ENCODE measurements at places on chromosomes 1 and 21.

DNA sequence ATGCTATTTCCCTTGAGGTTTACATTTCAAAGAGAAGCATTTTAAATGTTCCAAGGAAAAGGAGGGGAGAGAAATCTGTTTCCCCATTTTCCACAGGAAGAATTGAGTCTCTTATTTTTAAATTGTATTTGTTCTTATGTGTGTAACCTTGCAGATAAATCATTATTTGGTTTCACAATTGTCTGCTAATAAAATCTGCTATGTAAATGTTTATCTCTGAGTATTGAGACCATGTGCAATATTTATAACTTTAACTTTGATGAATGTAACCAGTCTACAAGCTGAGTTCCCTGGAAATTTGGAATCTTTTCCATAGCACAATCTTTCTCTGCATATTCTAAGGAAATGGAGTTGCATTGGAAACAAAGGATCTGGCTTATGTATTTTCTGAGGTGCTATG is 209.6 kb downstream of the PTBP2 start:
- no peak for DNase-seq

GRCh38 chr1:76109404-76109803 is 34.9 kb downstream of the ST6GALNAC3 start:
- peak; percentile 54 for DNase-seq

- DNase-seq = no peak
Measured at GRCh38 chr1:63135174-63135512, 187.2 kb upstream of the FOXD3 start.

- DNase-seq = no peak
Measured at GRCh38 chr1:233940908-233941307, 36.4 kb downstream of the SLC35F3 start.

GRCh38 chr1:235625340-235625739 is 24.2 kb downstream of the GNG4 start:
- no peak for DNase-seq

- DNase-seq = no peak
Measured at GRCh38 chr1:57839067-57839466, 415.2 kb upstream of the DAB1 start.

- no peak for DNase-seq
Measured at GRCh38 chr1:38135625-38136414, 89.2 kb upstream of the POU3F1 start.

DNA sequence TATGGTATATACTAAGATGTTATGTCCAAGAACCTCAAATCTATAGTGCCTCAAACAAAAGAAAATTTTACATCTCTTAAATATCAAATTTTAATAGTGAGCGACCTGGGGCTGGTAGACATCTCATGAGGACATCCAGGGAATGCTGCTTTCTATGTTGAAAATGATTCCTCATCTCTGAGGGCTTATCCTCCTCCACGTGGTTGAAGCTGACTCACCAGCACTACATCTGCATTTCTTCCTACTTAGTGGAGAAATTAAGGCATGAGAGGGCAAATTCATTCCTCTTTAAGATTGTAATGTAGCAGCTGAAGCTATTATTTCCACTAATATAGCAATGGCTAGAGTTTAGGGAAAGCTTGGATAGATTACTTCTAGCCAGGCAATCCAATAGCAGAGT is 529.5 kb downstream of the COL11A1 start:
- DNase-seq = no peak

- peak; percentile 85 for DNase-seq
Measured at GRCh38 chr1:906600-907420, 16.9 kb upstream of the SAMD11 start.

- DNase-seq = no peak
Measured at GRCh38 chr1:7225711-7226505, 440.7 kb downstream of the CAMTA1 start.

DNA sequence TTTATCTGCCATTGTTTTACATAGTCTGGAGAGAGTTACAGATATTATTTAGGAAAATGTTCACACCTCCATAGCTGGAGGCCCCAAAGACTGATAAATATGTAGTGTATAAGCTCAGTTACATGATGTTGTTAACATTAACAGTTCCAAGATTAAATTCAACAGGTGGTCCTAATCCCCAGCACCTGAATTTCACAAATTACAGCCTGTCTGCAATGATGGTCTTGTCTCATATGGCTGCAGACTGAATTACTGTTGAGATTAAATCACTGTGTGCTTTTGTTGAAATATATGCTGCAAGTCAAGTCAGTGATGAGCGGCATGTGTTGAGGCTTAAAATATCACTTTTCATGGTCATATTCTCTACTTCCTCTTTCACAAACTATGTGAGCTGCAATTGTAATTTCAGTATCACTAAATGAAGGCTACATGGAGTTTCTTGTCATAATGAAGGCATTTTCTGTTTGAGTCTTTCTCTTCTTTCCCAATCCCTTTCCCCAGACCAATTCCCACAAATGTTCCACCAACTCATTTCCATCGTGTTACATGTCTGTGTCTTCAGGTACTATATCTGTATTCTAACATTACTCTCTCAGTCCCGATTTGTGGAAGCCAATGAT is 4.2 kb downstream of the ST6GALNAC5 start:
- DNase-seq = no peak

DNA sequence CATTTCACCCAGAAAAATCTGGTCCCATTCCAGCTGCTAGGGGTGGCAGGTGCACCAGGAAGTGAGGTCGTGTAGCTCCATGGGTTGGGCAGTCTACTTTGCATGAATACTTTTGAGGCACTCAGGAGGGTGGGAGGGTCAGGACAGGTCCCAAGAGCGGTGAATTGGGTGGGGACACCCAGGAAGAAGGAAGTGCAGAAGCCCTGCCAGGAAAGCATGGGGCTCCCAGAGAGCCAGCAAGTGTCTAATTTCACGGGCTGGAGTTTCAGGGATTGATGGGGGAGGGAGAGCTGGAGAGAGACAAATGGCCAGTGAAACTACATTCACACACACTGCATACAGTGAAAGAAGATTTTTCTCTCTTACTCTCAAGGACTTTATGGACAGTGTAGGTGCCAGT is 137.8 kb downstream of the GALNT2 start:
- peak; percentile 59 for DNase-seq

DNA sequence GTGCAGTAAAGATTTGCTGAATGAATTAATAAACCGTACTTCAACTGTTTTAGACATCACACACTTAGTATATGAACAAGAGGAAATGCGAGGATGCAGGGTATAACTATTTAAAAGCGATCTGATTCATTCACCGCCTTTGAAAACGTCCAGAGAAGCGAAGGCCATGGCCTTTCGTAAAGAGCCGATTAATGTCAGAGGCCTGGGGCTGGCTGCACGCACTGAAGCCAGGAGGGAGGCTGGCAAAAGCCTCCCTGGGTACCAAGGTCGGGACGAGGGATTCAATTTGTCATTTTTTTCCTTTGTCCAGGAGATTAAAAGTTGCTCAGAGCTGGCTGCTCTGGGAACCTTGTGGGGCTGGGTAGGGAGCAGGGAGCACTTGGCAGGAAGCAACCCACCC is 307.4 kb downstream of the NPHP4 start:
- DNase-seq = no peak

GRCh38 chr1:152023221-152023620 is 13.6 kb downstream of the S100A11 start:
- no peak for DNase-seq

GRCh38 chr1:12478612-12478985 is 139.4 kb downstream of the DHRS3 start:
- no peak for DNase-seq

DNA sequence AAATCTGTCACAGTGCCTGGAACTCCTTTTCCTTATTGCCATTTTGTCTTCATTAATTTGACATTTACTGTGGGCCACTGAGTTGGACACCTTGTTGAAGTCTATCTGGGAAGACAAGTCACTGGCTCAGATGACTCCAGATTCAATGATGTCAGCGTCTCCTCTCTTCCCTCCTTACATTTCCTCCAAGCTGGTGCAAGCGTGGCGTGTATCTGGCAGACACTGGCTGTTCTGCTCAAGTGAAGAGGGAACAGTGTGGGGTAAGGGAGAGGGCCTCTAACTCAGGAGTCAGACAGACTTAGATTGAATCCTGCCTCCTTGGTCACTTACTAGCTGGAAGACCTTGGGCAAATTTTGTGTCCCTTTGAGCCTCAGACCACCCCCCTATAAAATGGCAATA is 8.7 kb upstream of the ZNF691 start:
- no peak for DNase-seq

GRCh38 chr21:16419188-16419921 is 689.6 kb downstream of the USP25 start:
- peak; percentile 86 for DNase-seq

GRCh38 chr1:156864796-156865195 is 4.1 kb downstream of the NTRK1 start:
- DNase-seq = no peak

GRCh38 chr1:150022357-150022756 is 11.8 kb upstream of the OTUD7B start:
- DNase-seq = peak; percentile 3

- no peak for DNase-seq
Measured at GRCh38 chr1:70211541-70211940, 6.2 kb upstream of the LRRC40 start.

DNA sequence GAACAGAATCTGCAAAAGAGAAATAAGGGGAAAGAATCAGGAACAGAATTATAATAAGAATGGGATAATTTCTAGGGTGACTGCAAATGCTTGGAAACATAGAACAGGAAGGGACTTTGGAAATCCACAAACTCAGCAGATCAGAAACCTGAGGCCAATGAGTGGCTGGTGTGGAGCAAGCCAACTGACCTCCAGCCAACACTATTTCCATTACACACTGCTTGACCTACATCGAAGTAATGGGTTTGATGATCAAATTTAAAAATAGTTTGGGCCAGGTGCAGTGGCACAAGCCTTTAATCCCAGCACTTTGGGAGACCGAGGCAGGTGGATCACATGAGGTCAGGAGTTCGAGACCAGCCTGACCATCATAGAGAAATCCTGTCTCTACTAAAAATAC is 284.9 kb downstream of the GRIK1 start:
- DNase-seq = no peak

- DNase-seq = no peak
Measured at GRCh38 chr1:98044071-98044697, 123.3 kb upstream of the DPYD start.

DNA sequence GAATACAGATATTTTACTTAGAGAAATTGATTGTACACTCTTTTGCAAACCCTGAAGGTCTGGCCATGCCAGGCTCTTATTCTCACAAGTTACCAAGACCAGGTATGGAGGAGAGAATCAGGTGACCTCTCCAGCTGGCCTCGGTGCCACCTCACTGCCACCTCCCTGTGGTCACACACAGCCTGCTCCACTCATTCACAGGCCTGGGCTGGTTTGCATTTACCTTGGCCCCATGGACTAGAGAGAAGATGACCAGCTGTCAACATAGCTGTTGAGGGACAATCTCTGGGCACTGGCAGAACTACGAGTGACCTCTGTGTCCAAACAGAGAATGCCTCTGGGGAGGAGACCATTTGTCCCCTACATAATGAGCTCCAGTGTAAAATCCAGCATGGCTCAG is 291.2 kb upstream of the RUNX1 start:
- DNase-seq = no peak

DNA sequence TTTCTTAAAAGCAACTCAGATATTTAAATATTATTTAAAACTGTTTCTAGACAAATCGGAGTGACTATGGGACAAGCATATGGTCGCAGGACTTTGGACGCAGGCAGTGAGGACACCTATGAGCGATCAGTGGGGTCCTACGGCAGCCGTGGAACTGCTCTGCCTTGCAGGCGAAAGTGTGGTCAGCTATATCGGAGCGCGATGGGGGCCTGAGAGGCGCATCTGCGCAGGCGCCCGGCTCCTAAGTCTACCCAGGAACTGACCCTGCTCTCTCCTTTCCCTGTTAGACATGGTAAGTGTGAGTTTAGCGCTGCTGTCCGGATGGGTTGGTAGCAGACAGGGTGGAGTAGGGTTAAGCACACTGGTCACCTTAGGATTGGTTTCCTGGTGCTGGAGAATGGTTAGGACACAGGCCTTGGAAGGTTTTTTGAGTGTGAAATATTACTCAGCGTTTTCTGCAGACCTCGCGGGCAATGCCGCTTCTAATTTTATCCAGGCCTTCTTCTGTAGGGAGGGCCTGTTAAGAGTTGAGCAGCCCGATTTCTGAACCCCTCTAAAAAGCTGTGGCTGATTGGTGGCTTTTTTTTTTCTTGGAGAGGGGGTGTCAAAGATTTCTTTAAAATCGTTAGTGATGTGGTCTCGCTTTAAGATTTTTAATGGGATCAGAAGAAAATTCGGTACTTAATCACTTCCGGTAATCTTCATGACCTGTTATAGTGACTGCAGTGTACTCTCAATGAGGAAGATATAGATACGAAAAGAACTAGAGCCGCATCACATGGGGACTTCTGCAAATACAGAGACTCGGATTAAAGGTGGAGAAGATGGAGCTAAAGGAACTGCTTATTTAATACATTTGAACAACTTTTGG is at the start of gene RABGGTB:
Gene RABGGTB (plus strand): TSS at position 274 of the 871 bp plus-strand sequence. CDS start 16 bp downstream, at position 290.
- DNase-seq = peak; percentile 94

- DNase-seq = no peak
Measured at GRCh38 chr1:45621895-45622523, 1.8 kb downstream of the CCDC17 start.

Data from thyroid gland (tissue), 4 donors.